ENCODE measurements at places on chromosomes 5 and 9.
A peak's percentile ranks its signal among the peaks of the same experiment; 100 is the strongest.

DNA sequence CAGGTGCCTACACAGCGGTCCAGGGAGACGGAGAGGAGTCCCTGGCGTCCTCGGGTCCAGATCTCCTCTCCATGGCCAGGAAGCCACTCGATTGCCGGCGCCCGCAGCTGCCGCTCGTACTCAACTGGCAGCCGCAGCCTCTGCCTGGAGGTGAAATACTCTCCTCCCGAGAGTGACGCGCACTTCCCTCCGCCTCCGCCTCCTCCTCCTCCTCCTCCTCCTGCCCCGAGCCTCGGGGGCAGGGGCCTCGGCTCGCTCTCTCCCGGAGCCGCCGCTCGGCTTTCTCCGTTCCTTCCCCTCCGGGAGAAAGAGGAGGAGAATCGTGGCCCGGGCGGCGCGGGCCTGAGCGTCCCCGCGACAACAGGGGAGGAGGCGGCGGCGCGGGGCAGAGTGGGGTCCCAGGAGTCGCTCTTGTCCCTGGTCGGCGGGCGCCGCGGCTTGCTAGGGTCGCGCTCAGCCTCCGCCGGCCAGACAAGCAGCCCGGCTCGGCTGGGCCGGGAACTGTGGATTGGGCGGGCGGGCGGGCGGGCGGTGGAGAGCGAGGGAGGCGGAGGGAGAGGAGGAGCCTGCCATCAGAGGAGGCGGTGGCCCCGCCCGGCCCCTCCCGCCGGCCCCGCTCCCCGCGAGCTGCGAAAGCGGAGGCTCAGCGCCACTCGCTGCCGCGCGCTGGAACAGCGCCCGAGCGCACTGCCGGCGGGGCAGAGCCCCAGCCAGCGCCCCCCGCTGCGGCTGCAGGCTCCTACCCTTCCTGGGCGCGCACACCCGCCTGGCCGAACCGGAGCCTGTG lies at the start of gene CEMIP2:
CEMIP2 (minus strand) TSS at position 126 of the 787 bp plus-strand sequence. CDS start 18,140 bp downstream, outside the sequence.
- DNase-seq = peak; percentile 94

DNA sequence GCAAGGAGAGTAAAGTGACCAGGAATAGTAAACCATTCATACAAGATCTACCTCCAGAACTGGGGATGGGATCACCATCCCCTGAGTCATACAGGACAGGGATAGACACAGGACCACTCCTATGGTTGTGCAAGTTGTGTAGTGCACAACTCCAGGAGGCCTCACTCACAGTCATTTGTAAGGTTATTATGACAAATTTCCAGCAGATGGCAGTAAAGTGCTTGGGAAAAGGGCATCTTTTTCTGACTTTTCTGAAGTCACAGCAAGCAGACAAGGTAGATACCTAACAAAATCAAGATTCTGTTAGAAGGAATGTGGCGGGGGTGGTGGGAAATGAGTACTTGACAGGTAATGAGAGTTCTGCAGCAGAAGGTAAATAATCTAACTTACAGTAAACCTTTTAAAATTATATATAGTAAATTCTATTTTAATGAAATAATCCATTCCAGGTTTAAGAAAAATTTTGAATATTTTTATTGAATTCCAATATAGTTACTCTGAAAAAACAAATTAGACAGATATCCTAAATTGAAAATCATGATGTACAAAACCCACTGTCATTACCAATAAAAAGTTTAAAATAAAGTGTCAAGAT lies 16.7 kb upstream of the KIF27 start:
- DNase-seq = peak; percentile 23

- DNase-seq = no peak
These were observed 36.0 kb upstream of the GLIPR2 start for GRCh38 chr9:36100532-36100931.

DNA sequence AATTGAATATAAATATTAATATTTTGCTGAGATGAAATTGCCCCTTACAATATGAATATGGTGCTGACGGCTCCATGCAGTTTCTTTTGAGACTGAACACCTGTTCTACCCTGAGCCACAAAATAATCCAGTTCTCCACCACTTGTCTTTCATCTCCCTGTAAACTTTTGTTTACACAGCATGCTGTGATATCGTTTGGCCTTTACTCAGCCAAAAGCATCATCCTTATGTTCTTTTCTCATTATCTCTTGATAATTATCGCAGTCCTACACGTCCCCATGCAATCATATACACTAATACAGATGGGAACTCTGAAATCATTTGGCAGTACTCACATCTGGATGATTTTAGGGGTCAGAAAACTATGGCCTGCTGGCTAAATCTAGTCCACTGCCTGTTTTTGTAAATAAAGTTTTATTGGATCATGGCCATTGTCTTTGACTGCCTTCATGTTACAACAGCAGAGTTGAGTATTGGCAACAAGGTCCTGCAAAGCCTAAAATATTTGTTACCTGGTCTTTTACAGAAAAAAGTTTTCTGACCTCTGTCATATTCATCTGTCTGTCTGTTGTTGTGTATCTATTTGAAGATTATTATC lies 53.3 kb downstream of the AOPEP start:
- no peak for DNase-seq

DNA sequence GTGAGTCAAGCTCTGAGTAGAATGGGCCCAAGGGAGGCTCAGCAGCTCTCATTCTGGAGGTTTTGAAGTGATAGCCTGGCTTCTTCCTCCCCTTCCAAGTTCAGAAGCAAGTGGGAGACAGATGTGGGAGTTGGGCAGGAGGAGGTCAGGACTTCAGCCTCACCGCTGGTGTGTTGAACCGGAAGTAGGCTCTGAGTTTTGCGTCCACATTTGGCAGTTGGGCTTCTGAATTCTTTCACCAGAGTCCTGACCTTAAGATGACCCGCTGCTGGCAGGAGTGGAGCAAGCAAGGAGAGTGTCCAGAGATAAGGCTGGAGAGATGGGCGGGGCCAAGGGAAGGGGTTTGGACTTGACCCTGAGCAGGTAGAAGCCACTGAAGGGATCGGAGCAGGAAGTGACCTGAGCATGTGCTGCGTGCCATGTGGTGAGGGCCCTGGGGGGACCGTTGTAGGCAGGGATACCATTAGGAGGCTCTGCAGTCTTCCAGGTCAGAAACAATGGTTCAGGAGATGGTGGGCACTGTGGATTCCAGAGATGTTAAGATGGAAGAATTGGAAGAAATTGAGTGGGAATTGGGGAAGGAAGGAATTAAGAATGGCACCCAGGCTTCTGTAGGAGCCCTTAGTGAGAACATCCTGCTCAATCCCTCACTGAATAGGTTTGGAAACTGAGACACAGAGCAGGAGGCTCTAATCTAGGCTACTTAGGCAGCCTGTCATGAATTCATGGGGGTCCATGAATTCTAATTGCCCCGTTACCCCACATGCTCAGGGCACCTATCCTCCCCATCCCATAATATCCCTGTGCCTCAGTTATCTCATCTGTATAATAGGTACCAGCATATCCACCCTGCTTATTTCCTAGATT lies 25.9 kb downstream of the GALNT12 start:
- DNase-seq = no peak

DNA sequence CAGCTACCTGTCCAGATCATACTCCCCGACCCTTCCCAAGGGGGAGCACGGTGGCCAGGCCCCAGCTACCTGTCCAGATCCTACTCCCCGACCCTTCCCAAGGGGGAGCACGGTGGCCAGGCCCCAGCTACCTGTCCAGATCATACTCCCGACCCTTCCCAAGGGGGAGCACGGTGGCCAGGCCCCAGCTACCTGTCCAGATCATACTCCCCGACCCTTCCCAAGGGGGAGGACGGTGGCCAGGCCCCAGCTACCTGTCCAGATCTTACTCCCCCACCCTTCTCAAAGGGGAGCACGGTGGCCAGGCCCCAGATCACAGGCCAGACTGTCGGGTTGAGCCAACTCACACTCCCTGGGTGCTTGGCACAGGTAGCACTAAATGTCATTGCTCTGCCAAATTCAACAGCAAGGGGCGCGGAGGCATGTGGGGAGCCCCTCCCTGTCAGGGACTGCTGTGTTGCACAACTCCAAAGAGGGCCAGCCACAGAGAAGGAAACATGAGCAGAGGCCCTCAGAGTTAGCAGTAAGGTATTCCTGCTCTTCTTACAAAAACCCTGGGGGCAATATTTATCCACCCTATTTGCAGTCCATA lies 136.9 kb downstream of the OLFM1 start:
- DNase-seq = no peak

DNA sequence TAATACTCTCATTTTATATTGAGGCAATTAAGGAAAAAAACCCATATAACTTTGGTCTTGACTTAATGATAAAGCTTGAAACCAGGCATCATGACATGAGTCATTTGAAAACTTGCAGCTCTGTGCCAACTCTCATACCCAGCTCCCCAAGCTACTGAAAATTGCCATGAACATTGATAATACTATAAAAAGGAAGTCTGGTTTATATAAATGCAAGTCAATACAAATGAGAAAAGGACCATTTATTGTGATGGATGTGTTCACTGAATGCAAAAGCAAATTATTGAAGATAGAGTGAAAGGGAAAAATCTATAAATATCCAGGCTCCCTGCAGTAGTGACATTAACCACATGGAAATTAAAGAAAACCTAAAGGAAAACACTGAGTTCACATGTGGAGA lies 116.3 kb downstream of the DEPDC1B start:
- no peak for DNase-seq

- DNase-seq = peak; percentile 6
These were observed 1523.9 kb downstream of the MAT2B start for GRCh38 chr5:165029099-165029870.

GRCh38 chr5:143752165-143752850 lies 59.7 kb upstream of the HMHB1 start:
- no peak for DNase-seq

GRCh38 chr5:3698412-3698811 lies 102.8 kb downstream of the IRX1 start:
- no peak for DNase-seq

GRCh38 chr9:106621313-106622163 lies 241.4 kb upstream of the ZNF462 start:
- DNase-seq = no peak

GRCh38 chr5:134637116-134637721 lies 4.6 kb upstream of the SAR1B start:
- DNase-seq = no peak

GRCh38 chr5:4215143-4215542 lies 619.5 kb downstream of the IRX1 start:
- no peak for DNase-seq

GRCh38 chr5:178423431-178423830 lies 166.8 kb downstream of the COL23A1 start:
- DNase-seq = no peak

DNA sequence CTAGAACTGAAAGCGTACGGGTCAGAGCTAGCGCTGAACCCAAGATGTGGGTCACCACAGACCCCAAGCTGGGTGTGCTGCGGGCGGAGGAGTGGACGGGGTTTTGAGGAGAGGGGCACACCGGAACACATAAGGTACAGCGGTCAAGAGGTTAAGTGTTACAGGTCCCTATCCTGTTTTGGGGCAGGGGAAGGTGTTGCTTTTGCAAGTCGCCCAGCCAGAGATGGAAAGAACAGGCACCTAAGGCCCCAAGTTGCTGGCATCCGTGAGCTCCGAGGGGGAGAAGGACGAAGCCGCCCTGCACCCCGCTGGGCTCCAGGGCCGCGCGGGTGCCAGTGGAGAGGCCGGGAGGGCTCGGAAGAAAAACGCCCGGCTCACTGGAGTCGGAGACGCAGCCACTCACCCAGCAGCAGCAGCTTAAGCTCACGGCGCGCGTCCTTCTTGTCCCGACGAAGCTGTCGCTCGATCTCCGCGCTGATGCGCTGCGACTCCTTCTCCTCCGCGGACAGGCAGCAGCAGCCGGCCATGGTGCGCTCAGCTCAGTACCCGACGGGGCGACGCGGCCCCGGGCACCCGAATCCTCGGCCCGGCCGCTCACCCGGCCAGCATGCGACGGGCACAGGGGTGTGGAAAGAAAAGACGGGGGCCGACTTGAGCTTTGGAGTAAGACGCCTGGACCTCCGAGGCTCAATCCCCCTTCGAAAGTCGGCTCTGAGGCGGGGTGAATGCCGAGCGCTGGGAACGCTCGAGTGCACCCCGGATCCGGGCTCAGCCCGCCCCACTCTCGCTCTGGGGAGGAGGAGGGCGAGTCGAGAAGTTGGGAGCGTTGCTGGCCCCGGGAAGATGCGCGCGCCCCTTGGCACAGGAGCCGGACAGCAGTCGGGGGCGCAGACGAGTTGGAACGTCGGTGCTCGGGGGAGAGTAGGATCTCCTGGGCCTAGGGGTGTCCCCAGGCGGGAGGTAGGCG lies 572 bp downstream of the GNA14 start:
- peak; percentile 41 for DNase-seq

- no peak for DNase-seq
These were observed 110.9 kb downstream of the LIFR start for GRCh38 chr5:38445374-38446028.

DNA sequence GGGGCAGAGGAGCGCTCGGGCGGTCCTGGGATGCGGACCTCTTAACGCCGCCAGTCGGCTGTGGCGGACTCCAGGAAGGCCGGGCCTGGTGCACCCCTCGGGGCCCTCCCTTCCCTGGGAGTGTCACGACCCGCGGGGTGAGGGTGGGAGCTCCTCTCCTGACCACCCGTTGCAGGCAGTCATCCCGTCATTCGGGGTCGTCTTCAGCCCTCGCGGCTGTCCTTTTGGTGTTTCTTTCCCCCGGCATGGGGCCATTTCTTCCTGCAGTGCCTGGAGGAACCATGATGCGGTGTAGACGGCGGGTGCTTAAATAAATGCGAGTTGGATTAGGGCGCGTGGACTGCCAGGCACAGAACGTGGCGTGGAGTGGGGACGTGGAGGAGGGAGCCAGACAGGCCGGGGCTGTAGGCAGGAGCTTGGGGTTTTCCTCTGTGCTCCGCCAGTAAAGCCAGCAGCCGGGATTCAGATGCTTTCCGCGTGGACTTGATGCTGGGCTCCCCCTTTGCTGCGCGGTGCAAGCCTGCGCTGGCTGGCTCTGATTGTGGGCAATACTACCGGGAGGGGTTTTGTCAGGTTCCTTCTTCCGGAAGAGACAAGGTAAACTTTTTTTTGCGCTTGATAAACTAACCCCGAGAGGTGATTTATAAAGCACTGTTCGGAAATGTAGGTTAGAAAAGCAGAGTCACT lies 868 bp downstream of the KDM4C start:
- DNase-seq = peak; percentile 76

- peak; percentile 36 for DNase-seq
These were observed 40.4 kb downstream of the ACTBL2 start for GRCh38 chr5:57442080-57442839.

DNA sequence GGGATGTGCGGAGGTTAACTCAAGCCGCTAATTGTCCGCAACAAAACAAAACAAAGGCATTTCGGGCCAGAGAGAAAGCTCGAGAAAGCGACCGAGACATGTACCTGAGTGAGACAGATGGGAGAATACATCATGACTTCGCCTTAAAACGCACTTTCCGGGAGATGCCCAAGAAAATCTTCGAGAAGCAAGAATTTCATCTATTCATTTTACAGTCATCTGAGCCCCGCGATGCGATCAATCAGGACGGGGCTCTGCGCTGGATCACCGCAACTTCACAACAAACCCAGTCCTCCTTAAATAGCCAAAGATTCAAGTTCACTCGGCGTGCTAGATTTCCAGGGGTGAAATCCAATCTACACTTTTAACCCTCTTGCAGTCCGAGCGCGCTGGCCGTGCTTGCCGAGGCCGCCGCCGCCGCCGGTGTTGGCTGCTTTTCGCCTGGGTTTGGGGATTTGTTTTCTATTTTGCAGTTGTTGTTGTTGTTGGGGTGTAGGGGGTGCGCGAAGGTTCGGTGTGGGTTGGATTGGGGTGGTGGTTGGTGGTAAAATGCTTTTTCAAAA lies 482 bp downstream of the NFIB start:
- DNase-seq = peak; percentile 16

Measured in activated CD4-positive, alpha-beta T cell treated with anti-CD3 and anti-CD28 coated beads for 36 hours (primary cell).